BE2C (cell line): ENCODE measurements at places on chromosomes 5 and 9.

DNA sequence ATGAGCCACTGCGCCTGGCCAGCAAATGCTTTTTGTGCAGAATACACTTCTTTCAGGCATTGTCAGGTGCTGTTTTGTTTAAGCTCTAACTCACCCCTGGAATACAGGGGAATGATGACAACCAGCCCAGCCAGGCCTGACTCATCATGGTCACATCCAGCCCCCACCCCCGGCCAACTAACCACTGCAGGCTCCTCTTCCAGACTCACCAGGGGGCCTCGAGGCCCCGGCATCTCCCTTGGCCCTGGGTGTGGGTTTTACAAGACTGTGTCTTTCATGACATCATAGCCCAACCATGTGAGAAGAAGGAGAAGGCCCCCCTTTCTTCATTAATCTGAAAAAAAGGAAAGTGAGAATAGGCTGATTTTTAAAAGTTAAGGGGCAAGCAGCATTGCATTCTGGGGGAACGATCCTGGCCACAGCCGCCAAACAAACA, 35.5 kb downstream of the OLFML2A start:
- peak; percentile 32 for DNase-seq

DNA sequence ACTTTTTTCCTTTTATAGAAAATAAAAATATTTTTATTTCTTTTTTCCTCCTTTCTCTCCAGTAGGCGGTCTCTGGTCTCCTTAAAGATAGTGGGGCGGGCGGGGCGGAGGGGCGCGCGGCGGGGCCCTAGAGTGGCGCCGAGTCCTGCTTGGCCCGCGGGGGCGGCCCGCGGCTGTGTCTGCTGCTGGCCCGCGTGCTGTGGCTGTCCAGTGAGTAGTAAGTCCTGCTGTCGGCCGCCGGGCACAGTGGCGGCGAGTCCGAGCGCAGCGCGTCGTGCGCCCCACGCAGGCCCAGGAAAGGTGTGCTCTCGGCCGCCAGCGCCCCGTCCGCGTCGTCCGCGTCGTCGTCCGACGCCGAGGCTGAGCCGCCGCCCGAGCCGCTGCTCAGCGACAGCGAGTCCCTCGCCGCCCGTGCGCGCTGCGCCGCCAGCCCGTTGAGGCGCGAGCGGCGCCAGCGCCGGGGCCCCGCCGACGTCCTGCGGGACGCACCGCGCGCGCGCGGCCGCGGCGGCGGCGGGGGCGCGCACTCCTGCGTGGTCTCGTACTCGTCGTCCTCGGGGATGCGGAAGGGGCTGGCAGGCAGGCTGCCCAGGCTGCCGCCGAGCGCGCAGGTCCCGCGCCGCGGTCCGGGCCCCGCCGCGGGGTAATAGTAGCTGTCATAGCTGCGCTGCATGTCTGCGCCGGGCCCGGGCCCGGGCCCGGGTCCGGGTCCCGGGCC, 52.3 kb downstream of the PSD2 start:
- peak; percentile 66 for DNase-seq

GRCh38 chr9:15543047-15543813, 9.6 kb upstream of the CCDC171 start:
- no peak for DNase-seq

DNA sequence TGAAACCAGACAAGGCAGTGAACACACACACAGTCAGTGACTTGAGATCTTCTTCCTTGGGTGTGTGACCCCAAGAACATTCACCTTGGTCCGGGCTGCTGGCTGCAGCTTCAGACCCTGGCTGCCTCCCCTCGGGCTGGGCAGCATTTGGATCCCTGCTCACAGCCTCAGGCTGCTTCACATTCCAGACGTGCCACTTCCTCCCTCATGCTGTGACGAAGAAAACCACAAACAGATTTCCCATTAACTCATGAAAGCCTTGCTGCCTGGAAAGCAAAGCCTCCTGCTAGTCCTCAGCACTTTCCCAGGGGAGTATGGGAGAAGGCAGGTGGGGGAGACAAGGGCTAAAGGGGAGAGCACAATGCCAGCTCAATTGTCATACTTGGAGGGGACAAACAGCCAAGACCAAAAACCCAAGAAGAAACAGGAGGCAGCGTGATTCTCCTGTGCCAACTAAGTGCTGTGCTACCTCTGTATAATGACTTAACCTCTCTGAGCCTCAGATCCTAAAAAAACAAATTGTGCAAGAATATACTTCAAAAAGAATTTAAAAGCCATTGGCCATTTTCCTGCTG, 594.6 kb upstream of the BRINP1 start:
- DNase-seq = no peak

GRCh38 chr5:154590093-154590724, 112.2 kb upstream of the HAND1 start:
- no peak for DNase-seq

DNA sequence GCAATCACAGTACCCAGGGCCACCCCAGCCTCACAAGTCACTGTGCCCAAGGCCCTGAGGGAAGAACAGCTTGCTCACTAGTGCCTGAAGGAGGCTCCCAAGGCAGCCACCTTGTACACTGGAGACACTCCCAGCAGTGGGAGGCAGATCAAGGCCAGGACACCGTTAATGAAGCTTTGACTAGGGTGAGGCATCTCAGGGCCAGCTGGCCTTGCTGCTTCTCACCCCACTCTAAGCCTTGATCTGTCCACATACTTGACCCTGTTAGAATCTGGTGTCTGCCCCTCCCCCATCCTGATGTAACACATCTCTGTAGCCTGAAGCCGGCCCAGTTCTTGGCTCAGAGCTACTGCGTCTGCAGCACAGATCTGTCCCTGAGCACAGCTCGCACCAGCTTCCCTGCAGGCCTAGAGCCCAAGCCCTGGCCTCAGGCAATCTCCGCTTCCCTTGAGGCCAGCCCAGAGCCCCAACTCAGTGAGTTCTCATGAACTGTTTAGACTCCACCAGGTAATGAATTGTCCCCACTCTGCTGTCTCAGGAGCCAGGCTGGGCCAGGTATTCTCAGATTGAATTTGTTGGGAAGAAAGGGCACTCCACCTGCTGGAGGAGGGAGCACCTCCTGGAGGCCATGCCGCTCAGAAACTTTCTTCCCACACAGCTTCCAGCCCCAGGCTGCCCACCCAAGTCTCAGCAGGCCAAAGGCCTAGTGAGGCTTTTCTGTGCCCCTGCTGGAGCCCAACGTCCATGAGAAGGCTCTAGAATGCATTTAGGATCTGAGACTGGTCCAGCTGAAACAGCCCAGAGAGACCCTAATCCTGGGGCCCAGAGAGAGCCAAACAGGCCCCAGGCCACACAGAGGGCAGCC, 13.4 kb upstream of the JADE2 start:
- peak; percentile 64 for DNase-seq

- peak; percentile 0 for DNase-seq
These were observed 50.0 kb upstream of the ORM1 start for GRCh38 chr9:114272739-114273431.

GRCh38 chr5:35023391-35024178, 24.2 kb downstream of the AGXT2 start:
- no peak for DNase-seq

DNA sequence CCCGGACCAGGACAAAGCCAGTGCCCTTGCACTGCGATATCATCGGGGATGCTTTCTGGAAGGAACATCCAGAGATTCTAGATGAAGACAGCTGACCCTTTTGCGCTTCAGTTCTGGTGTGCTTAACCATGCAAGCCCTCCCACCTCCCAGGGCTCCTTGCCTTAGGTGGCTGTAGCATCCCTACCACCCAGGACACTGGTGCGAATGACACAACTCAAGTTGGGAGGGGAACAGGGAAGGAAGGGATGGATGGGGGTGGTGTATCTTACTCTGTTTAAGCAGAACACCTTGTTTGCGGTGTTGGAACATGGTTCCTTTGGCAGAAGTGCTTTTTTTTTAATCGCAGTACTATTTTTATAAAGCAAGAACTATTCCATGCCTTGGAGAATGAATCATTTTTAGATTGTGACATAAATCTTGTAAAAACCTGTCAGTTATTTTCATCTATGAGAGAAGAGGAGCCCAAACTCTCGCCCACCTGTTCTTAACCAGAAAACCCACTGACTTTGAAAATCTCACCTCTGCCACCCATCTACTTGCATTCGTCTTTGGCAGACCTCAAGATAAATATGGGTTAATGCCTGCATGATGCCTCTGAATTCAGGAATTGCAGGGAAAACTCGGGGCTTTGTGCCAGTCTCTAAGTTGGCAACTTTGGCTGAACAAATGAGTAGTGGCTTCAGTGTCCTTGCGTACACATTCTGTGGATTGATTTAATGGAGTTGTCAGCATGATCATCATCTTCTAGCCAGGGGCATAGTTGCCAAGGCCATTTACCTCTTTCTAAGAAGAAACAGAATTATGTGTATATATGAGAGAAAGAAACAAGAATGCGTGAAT, 3.9 kb upstream of the LSM11 start:
- no peak for DNase-seq

DNA sequence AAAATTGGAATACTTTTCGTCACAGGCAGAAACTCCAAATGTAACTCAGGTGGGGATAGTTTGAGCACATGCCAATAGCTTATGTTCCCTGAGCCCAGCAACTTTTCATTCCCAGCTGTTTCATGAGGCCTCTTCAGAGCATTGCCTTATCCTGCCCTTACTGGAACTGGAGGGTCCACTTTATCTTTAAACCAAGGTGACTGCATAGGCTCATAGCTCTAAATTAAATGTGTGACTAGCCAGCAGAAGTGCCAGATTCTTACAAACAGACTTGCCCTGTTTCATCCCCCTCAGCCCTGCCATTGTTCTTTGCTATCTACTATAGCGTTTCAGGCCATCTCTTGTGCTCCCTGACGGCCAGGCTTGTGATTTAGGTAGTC, 8.1 kb upstream of the LCP2 start:
- DNase-seq = no peak

DNA sequence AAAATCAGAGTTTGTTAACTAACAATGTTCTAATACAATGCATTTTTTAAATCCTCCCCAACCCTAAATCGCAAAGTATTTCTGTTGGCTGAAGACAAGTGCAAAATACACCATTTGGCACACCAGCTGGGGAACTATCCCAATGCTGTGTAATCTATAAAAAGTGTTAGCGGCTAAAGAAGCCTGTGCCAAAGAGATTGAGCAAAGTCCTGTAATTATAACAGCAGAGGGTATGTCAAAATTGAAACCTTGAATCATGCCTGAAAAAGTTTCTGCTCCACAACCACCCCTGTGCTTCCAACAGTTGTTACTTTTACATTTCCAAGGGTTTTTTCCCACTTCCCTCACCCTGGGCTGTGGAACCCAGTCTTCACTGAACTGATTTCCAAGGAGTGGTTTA, 83.1 kb upstream of the PLPP6 start:
- DNase-seq = no peak

GRCh38 chr9:72476617-72477437, 44.6 kb upstream of the TMC1 start:
- no peak for DNase-seq

- no peak for DNase-seq
These were observed 196.2 kb downstream of the MARCHF11 start for GRCh38 chr5:15983392-15983791.

- no peak for DNase-seq
These were observed 58.1 kb downstream of the KCNN2 start for GRCh38 chr5:114419959-114420358.

- no peak for DNase-seq
These were observed 241.4 kb downstream of the ARHGAP26 start for GRCh38 chr5:143011585-143011984.

DNA sequence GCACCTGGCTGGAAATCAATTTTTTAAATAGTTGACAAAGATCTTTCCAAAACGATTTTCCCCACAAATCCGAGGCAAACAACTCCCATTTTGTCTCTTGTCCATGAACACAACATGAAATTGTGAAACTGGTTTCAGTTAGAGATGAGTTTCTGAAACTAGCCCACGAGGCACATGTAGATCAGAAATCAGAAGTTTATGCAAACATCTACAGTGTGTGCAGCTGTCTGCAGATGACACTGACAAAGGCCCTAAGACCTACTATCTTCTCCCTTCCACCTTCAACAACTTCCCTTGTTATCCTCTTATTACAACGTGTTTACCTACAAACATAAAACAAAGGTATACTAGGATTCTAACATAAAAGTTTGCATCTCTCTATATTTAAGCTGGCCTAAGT, 183.3 kb downstream of the DIRAS2 start:
- no peak for DNase-seq

DNA sequence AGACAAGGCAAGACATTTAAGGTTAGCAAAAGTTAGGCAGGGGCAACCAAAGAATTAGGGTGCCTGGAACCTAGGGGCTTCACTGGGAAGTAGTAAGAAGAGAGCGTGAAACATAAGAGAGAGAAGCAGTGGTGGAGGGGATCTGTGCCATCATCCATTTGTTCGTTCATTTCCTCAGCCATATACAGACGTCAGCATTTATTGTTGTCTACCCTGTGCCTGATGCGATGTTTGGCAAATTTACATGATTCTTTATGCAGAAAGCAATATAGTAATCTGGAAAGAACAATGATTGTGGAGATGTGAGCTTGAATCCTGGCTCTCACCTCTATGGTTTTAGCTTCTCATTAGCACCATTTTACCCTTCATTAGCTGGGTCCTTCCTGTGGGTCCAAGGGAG, 477.5 kb upstream of the MPDZ start:
- DNase-seq = no peak

DNA sequence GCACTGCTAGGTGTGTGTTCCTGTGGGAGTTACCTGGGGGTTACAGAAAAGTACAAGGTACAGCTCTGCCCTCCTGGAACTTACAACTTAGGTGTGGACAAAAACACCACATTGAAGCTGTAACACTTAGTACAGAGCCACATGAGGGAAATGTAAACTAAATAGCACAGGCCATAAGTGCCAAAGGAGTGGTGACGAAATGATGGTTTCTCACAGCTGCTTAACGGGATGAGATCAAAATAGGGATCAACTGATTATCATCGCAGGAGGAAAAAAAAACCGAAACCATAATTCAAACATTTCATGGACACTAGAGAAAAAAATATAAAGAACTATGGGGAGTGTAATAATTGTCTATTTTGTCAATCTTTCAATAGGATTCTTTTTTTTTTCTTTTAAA, 5.9 kb downstream of the LIX1 start:
- DNase-seq = no peak

DNA sequence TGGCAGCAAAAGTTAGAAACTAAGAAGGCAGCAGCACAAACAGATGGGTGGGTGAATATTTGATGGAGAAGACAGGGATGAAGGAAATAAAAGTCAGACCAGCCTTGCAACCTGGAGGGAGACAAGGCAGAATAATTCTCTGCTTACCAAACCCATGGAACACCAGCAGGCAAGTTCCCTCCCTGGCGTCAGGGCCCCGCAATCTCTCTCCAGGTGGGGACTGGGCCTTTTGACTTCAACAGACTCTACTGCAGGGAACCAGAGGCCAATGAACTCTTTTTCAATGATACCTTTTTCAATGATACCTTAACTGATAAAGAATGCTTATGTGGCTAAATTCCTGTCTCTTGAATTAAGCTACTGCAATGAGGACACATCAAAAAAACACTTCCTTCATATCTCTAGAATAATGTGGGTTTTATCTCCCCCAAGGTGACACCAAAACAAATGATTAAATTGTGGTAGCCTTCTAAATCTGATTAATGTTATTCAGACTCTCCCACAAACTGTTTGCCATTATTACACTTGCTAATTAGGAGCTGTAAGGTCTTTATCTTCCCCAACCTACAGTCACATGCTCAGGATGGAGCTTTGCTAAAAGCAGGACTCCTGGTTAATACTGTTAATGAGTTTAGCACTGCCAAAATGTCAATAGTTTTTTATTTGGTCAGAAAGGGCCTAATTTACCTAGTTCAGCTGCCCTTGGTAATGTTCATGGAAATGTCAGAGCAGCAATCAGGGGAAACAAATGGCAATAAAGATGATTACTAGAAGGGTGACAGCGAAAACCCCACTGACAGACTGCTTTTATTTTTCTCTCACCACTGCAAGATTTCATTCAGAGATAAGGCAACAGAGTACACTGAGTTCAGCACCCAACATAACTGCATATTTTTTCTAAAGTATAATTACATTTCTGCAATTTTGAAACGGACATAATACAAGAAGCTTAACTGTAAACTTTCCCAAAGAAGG, 165.5 kb downstream of the TSSK1B start:
- no peak for DNase-seq
